Amygdala (tissue), 56 donors: ENCODE measurements at places on chromosomes 7 and 10.

GRCh38 chr7:81175275-81175940, 256.6 kb upstream of the SEMA3C start:
- DNase-seq: no peak

DNA sequence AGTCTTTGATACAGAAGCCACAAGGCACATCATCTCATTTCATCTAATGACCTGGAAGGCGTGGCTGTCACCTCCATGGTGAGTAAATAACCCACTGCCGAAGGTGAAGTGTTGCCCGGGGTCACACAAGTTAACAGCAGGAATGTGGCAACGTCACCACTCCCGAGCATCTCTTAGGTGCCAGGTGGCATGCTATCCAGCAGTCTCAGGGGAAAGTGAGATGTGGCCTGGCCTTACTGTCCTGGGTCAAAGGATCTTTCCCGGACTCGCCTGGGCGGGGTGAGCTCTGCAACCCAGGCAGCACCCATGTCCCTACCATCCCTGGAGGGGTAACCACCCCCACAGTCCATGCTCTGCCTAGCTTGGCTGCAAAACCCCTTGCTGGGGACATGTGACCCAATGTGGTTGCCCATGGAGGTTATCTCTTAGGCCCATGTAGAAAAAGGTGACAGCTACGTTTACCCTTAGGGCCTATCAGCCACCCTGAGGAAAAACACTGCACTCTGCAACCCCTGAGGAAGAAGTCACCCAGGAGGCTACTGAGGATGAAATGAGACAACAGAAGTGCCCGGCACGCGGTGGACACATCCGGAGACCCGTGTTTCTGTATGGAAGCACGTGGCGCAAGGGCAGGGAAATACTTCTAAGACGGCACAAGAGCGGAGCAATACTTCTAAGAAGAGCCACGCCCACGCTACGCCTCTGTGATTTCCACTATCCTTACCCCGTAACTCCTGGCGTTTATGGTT, 52.0 kb downstream of the BAIAP2L1 start:
- no peak for DNase-seq

- no peak for DNase-seq
Observed at GRCh38 chr7:80136261-80137055, 1.8 kb downstream of the GNAI1 start.

DNA sequence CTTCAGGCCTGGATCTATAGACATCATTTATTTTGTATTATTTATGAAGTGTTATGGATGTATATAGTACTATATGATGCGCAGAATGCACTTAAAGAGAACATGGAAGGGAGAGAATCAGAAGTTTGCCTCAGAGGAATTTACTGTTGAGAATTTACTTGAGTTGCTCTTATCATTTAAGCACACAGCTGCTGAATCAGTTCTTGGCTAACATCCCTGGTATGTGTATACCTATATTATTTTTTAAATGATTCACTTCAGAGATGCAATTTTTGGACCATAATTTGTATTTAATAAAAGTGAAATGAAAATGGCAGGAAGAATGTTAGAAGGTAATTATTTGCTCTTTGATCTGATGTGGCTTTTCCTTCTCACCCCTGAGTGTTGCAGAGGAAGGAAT, 191.6 kb downstream of the BICC1 start:
- DNase-seq: no peak

DNA sequence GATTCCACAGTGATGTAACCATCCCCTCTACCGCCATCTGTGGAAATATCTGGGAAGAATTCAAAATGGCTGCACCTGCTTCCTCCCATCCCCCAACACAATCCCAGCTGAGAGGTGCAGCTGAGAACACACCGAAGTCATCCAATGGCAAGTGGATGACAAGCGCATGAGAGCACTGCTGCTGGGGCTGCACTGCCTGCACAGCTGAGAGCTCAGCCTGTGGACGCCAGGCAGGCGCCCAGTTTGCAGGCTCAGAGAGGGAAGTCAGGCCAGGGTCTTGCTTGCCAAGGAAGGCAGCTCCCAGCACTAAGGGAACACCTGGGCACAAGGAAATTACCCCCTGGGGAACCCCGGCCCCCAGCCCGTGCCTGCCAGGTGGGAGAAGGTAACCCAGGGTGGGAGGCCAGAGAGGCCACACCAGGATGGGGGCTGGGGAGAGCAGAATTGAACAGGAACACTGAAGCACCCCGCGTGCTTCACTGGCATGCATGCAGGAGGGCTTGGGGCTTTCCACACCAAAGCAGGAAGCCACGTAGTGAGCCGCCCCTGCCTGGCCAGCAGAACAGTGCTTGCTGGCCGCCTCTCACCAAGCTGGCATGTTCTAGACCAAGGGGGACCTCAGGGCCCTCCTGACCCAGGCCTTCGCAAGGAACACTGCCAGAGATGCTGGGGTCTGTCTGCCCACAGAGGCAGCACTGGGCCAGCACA, 46.2 kb downstream of the FAM53B start:
- DNase-seq: no peak

DNA sequence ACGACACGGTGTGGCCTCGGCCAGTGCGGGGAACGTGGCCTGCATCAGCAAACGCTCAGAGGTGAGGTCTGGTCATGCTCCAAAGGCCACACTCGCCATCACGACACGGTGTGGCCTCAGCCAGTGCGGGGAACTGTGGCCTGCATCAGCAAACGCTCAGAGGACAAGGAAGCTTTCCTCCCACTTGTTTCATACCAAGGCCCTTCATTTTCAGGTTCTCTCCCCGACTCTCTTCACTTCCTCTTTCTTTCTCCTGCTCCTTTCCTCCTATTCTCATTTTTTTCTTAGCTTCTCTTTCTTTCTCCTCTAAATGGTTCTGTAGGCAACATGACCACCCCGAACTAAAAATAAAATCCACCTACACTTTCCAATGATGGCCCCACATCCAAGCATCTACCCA, 384.4 kb upstream of the SHH start:
- DNase-seq: no peak

DNA sequence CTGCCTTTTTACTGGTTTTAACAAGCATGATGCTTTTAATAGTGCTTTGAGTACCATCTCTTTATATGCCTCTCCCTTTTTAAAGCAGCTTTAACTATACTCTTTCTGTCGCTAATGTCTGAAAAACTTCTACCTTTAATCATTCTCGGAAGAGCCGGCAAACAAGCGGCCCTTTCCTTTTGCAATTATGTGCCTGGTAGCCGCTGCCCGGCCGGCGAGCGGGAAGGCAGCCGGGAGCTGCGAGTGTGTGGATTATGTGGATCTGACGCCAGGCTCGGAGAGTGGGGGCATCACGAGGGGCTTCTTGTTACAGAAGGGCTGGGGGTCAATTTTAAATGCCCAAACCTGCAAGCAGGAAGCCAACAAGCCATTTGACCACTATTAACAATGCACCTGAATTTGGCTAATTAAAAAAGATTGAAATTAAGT, 120.9 kb downstream of the BUB3 start:
- DNase-seq: no peak

GRCh38 chr10:91630625-91631024, 2.2 kb downstream of the PPP1R3C start:
- DNase-seq: no peak

DNA sequence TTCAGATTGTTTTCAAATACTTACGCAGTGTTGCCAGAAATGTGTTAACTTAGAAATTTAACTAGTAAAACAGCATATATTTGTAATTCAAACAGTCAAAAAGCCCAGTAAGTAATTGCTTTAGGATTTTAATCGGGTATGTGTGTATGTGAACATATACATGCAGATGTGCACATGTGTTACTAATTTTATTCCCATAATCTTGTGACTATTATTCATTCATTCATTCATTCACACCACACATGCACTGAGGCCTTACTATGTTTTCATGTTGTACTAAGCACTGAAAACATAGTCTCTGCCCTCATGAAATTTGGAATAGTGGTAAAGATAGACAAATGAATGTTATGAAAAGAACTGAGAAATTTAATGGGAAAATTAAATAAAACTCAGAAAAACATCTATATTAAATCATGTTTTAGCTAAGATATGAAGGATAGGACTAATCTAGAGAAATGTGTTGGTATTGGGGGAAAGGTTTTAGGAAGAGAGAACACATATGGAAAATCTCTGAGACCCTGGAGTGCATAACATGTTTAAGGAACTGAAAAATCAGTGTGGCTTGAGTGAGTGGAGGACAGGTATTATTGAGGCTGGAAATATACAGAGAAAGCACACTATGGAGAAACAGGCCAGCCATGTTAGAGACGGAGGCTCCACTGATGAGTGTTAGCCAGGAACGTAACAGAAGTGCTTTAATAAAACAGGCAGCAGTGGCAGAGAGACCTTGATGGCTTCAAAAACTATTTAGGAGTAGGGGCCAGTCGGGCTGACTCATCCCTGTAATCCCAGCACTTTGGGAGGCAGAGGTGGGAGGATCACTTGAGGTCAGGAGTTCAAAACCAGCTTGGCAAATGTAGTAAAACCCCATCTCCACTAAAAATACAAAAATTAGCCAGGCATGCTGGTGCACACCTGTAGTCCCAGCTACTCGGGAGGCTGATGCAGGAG, 80.3 kb downstream of the HDAC9 start:
- DNase-seq: no peak

GRCh38 chr7:54992871-54993475, 25.8 kb upstream of the EGFR start:
- DNase-seq: no peak

- DNase-seq: no peak
Observed at GRCh38 chr7:14635955-14636354, 266.6 kb downstream of the DGKB start.

DNA sequence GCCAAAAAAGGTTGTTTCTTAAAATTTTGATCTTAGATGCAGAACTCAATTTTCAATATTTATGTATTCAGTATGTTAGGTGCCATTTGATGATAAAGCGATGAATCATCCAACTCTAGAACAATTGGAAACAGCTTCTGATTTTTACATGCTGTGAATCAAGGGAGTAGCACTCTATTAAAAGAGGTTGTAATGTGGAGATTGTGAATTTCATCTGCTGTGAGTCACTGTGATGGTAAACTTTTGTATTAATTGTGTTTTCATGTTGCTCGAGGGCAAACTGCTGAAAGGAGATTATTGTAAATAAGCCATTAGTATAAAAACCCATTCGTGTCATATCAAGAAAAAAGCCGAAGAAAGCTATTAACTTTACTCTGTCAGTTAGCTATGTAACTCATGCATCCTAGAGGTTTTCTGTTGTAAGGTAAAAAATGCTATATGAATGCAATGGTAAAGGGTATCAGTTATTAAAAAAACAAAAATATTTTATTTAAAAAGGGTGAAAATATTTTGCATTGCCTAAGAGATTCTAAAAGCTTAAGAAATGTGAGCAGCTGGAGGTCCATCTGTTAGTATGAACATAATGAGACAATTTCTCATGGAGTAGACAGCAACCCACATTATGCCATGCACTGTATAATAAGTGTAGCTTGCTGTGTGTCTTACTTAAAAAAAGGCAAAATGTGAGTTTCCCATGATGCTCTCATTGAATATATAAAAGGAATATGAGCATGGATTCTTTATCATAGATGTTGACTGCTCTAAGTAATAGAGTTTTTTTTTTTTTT, 511.0 kb upstream of the PCDH15 start:
- DNase-seq: no peak
